ENCODE measurements at places on chromosomes 3 and 15.

DNA sequence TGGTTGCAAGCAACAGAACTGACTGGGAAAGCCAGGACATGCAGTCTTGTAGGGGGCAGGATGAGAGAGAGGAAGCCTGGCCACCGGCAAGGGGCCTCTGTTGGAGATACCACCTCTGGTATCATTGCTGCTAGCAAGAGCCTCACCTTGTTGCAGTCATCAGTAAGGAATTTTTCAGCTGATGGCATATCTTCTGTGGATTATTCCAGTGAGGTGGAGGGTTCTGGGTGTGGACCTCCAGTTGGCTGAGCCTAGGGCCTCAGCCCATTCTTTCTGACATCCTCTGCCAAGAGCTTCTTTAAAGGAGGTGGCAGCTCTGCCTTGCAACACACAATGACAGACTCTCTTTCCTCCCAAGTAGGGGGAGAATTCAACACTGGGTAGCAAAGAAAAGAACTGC, 128.9 kb downstream of the AQP9 start:
- DNase-seq = no peak

- no peak for DNase-seq
Measured at GRCh38 chr15:49306551-49306950, 116.5 kb upstream of the FGF7 start.

- DNase-seq = peak; percentile 70
Measured at GRCh38 chr3:13308380-13308801, 111.7 kb downstream of the NUP210 start.

DNA sequence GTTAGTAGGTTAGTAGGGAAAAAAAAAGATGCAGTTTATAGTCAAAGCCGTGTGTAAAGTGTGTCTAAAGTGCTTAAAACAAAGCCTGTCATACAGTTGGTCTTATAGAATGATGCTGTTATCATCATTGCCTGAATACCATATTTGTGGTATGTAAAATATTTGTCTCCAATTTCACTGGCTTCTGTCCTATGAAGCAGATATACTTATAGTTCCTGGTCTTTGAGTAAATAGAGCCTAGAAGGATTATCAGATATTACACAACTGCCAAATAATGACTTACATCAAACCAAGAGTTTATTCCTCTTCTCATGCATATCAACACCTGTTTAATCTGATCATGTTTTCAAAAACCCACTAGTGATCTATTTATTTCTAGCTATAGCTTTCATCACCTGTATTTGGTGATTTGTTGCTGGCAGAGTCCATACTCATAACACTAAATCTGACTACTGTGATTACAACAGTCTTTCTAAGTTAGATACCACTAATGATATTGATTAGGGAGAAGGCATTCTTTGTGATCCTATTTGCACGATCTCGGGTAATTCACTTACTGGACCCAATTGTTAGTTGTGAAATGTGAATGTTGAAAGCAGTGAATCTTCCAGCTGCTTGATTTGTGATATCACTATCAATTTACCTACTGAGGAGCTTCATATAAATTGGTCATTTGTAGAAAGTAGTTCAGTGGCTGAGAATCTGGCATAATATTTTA, 413.7 kb downstream of the LPP start:
- DNase-seq = no peak

DNA sequence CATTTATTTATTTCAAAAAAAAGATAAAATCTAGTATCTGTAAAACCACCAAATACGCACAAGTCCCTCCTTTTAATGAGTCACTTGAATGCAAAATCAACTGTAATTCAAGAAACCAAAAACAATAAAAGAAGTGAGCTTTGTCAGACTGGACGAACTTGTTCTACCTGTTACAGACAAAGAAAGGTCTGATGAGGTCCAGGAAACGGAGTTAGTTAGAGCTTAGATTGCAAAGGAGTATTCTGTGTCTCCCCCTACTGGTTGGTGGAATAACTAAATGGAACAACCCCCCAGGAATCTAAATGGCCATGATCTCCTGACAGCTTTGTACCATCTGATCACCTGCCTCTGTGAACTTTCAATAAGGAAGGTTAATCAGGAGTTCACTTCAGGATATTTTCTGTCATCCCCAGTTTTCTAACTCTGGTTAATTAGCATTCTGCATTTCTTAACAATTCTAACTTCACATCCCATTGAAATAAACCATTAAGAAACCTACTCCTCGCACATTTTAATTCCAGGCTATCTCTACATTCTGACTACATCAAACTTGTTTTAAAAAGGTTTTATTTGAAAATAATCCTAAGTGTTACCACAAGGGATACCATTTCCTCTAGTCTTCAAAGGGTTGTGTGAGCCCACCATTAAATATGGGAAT, 333.0 kb upstream of the SATB1 start:
- peak; percentile 88 for DNase-seq

DNA sequence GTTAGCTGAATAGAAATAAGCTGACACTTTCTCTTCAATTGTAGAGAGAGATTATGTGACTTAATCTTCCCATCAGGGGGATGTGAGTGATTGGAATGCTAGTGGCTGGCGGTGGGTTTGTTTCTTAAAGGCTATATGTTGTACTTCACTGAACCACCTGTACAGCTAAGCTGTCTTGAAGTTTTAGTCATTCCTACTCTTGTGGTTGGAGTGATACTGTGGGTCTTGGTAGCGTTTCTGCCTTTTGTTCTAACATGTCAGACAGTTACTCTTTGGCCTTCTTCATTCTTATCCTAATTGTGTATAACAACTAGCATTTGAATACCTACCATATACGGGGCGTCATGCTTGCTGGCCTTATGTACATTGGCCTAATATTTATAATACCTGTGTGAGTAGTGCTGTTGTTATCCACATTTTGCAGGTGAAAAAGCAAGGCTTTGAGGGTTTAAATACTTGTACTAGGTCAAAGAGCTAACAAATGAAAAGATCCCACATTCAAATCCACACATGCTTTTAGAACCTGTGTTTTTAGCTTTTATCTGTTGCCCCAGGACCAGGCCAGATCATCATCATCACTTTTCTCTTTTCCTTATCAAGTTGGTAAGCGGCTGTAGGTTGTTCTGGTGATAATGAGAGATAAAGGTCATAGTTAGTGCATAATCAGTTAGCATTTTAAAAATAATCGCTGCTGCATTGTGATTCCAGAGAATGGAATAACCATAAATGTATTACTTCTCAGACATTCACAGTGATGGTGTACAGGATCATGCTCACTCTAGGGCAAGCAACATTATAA, 50.2 kb downstream of the AKAP13 start:
- no peak for DNase-seq

GRCh38 chr3:14486460-14486859, 53.7 kb downstream of the GRIP2 start:
- DNase-seq = no peak

DNA sequence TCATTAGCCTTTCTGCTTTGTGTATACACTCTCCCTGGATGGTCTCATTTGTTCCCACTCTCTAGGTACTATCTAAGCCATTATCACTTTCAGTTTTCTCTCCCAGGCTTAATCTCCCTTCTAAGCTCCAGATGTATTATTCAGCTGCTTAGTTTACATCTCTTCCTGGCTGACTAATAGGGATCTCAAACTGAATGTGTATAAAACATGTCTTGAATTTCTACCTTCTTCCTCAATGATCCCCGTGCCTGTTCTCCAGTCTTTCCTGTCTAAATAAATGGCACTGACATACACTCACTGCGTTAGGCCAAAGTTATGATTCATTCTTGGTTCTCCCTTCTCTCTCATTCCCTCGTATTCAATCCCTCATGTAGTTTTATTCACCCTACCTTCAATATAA, 127.3 kb downstream of the NR2F2 start:
- no peak for DNase-seq

GRCh38 chr3:158091531-158091930, 14.7 kb downstream of the SHOX2 start:
- DNase-seq = no peak

DNA sequence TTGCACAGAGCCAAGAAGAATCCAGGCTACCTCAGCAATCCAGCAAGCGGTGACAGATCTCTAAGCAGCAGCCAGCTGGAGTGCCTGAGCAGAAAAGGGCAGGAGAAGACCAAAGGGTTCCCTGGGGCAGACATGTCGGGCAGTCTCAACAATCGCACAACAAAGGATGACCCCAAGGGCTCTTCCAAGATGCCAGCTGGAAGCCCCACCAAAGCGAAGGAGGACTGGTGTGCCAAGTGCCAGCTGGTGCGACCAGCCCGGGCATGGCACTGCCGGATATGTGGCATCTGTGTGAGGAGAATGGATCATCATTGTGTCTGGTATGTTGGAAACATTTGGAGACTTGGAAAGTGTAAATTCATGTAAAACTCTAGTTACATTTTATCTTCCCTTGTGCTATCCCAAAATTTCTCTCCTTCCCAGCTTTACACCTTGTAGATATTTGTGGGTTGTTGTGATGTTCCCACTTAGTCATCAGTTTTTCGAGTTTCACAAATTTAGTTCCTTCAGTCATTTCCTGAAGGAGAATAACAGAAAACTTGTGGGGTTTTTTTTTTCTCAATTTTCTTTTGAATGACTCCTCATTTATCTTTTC, 6.4 kb downstream of the ZDHHC23 start:
- DNase-seq = no peak

- DNase-seq = no peak
Measured at GRCh38 chr15:34206011-34206410, 3.9 kb downstream of the KATNBL1 start.

- no peak for DNase-seq
Measured at GRCh38 chr3:56611364-56611763, 54.4 kb downstream of the CCDC66 start.

DNA sequence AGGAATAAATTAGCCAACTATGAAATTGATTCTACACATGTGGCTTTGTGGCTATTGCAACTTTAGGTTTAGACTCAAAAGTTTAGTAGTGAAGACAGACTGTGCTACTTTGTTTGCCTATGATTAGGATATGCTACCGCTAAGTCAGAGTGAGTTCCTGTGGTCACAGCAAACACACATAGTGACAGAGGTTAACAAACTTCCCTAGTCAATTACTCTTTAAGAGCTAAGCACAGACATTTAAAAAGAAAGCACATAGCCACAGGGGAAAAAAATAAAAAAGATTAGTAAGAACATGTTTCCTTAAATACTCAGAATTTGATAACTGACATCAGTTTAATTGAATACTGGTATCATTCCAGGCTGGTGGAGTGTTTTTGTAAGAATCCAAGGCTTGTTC, 207.1 kb downstream of the GBE1 start:
- no peak for DNase-seq

GRCh38 chr15:88490036-88490435, 22.5 kb downstream of the MRPS11 start:
- DNase-seq = no peak

DNA sequence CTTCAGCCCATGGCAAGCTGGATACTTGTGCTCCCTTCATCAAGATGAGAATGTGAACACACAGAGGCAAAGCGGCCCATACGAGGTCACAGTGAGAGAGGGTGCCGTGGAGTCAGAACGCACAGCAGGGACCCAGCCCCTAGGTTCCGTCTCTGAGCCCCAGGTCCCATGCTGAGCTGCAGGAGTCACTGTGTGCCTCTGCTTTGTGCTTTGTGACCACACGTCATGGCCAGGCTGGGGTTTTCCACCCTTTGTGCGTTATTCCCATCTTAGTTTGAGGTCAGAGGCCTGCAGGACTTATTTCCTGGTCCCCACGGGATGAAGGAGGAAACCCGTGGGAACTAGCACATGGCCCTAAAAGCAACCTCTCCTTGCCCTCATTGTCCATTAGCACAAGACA, 140.3 kb downstream of the TJP1 start:
- DNase-seq = no peak

DNA sequence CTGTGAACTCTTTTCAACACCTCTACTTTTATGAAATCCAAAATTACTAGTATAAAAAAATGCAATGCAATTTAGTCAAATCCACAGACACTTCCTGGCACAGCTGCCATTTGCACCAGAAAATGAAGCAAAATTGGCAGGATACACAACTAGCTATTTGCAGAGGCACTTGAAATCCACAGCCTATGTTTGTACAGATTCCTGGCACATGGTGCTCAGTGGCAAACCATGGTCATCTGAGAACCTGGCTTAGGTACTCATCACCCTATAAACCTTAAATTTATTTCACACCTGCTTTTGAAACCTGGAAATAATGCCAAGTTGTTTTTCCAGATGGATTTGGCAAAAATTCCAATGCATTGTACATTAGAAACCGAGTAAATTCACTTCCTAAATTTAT, 20.2 kb upstream of the PPM1L start:
- DNase-seq = no peak

Data from activated CD4-positive, alpha-beta T cell treated with anti-CD3 and anti-CD28 coated beads, Interleukin-2, amount 10 ng/mL, durations not matched to agents 24 days and 14 days (primary cell).